ENCODE measurements at places on chromosomes 2 and 18.

GRCh38 chr2:176128982-176129796, at the start of gene HOXD8:
Gene HOXD8 (plus strand): TSS chr2:176129705. CDS start chr2:176130367, 662 bp downstream.
- DNase-seq, result peak; percentile 78

DNA sequence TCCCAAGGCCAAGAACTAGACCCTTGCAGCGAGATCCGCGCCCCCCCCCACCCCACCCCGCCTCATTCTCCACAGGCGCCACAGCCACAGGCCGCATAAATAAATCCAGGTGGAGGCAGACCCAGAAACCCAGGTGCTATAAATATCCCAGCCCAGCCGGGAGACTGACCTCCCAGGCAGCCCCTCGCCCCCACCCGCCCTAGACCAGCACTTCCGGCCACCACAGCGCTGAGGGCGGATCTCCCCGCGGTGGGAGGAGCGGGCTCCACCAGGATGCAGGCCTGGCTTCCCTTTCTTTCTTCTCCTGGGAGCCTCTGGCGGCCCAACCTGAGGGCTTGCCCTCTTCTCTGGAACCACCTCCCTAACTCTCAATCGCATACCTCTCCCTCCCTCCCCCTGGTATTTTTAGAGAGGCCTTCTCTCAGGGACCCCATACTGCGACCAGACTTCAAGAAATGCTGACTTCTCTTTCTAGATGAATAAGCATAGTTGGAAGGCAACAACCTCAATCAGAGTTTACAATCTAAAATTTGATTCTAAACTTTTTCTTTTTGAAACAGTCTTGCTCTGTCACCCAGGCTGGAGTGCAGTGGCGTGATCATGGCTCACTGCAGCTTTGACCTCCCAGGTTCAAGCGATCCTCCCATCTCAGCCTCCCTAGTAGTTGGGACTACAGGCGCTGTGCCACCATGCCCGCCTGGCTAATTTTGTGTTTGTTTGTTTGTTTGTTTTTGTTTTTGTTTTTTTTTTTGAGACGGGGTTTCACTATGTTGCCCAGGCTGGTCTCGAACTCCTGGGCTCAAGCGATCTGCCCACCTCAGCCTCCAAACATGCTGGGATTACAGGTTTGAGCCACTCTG, 55.0 kb downstream of the PKDCC start:
- DNase-seq, result peak; percentile 54

DNA sequence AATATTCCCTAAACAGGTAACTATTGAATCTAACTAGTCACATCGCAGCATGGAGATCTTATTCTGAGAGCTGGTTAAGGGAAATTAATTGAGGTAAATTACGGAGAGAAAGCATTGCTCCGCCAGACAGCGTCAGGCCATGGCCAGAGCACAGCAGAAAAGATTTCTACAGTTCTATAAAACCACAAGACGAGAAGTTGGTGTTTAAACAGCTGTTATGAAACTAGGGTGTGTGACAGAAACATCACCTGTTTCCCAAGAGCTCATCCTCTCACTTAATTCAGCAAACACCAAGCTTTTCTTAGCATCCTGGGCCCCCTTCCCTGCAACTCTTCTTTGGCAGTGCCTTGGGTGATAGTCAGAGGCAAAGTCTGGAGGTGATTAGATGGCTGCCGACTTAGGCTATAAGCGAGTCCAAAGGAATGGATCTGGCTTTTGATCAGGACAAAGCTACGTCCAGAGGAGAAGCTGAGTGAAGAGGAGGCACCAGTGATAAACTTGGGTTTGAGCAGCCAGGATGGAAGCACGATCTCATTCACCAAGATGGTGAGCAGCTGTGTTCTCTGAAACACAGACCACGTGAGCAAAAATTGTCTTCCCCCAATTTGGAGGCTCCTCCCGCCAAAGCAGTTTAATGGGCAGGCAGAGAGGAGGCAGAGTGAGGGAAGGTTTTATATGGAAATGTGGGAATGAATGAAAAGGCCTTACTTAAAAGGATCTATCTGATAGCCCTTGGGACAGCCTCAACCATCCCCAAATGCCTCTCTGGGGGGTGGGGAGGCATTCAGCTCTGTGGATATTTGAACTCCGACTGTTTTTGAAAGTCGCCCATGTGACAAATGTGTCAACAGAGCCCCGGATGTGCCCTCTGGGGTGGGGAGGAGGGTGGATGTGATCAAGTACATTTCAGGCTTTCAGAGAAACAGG, 57.8 kb downstream of the PKDCC start:
- DNase-seq, result no peak

GRCh38 chr18:9547782-9548181, 66.6 kb downstream of the PPP4R1 start:
- DNase-seq, result no peak

GRCh38 chr2:128685841-128686496, 367.3 kb upstream of the HS6ST1 start:
- no peak for DNase-seq

GRCh38 chr2:239728751-239729150, 296.4 kb downstream of the NDUFA10 start:
- DNase-seq, result no peak

- peak; percentile 44 for DNase-seq
Observed at GRCh38 chr2:27249891-27250651, 12.8 kb downstream of the SLC30A3 start.

GRCh38 chr2:24981411-24982136, 9.8 kb upstream of the DNAJC27 start:
- peak; percentile 13 for DNase-seq

GRCh38 chr2:146041274-146041910, 1521.5 kb upstream of the ZEB2 start:
- no peak for DNase-seq

DNA sequence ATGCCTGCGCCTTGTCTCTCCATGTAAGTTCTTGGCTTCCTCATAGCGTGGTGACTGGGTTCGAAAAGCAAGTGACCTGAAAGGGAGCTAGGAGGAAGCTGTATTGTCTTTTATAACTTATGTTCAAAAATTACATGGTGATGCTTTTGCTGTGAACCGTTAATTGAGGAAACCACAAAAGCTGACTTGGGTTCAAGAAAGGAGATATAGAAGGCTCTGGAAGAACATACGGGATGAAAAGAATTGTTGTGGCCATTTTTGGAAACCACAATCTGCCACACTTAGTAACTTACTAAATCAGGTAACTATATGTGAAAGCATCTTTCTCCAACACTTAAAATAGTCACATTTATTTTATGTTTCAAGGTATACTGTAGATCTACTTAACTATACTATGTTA, 177.0 kb upstream of the RBMS1 start:
- no peak for DNase-seq

DNA sequence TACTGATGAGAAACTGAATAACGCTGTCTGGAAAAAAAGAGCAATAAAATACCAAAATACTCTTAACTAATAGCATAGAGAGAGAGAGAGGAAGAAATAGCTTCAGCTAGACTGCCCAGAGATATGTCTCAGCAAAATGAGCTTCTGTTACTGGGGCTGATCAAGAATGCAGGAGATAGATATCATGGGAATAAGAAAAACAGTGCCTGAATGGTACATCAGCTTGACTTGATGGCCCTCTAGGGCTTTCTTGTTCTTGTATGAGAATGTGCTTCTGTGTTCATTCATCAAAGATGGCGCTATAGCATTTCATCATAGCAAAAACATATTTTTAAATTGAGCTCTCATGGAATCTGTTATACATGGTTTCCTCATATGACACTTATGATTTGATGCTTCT, 151.2 kb downstream of the CALCRL start:
- no peak for DNase-seq

DNA sequence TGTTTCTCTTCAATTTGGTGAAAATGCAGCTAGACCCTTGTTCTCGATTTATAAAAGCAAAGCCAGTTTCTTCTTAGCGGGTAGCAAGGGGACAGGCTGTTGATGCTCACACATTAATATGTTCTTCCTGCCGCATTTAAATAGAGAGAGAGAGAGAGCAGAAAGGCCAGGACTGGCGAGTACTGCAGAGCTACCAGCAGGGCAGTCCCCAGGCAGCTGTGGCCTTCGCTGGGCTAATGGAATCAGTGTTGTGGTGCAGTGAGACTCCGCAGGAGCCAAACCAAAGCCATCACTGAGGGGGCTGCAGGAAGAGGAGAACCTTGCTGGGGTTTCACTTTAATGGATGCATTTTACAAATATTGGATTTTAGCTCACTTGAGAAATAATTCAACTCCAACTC, 223.6 kb downstream of the ACTR3 start:
- DNase-seq, result no peak

DNA sequence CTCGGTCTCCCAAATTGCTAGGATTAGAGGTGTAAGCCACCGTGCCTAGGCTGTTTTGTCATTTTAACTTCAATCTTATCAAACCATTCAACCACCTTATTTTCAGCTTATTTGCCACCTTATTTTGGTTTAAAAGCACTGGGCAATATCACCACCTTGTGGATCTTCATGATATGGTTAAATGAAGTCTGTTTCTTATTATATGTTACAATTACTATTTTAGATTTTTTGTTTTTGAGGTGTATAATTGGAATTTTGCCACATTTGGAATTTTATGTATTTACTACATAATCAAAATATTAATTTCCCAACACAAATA, 43.8 kb upstream of the SCN9A start:
- DNase-seq, result peak; percentile 58

- peak; percentile 35 for DNase-seq
Observed at GRCh38 chr18:45652303-45653080, 37.2 kb downstream of the SLC14A2 start.

DNA sequence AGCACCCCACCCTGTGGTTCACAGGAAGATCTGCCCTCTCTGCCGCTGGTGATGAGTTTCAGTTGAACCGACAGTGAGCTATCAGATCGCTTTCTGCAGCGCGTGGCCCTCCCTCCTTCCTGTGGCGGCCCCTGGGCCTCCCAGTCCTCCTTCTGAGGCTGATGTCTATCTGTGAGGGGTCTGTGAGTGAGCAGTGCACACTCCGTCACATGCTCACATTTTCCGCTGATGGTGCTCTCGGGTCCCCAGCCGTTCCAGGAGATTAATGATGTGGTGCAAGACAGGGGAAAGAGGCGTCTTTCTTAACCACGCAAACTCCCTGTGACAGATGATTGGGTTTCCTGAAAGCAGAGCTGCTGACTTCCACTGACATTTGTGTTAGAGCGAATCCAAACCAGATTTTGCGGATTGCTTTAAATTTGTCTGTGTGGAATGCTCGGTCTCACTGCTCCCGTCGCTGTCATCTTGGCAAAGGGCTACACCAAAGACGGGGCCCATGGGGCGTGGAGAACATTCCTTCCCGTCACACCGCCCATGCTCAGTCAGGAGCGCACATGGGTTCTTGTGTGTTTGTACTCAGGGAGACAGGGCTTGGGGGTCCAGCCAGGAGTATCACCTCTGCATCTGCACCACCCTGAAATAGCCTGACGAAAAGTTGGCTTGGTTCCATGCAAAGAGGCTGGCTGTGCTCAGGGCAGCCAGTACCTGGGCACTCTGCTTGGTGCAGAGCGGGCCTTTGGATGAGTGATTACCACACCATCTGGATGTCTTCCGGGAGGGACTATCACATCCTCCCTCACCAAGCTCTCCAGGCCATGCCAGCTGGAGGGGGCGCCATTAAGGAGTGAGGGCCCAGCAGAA, 154.7 kb upstream of the HS6ST1 start:
- peak; percentile 36 for DNase-seq

- no peak for DNase-seq
Observed at GRCh38 chr18:45015788-45016128, 335.1 kb downstream of the SETBP1 start.

DNA sequence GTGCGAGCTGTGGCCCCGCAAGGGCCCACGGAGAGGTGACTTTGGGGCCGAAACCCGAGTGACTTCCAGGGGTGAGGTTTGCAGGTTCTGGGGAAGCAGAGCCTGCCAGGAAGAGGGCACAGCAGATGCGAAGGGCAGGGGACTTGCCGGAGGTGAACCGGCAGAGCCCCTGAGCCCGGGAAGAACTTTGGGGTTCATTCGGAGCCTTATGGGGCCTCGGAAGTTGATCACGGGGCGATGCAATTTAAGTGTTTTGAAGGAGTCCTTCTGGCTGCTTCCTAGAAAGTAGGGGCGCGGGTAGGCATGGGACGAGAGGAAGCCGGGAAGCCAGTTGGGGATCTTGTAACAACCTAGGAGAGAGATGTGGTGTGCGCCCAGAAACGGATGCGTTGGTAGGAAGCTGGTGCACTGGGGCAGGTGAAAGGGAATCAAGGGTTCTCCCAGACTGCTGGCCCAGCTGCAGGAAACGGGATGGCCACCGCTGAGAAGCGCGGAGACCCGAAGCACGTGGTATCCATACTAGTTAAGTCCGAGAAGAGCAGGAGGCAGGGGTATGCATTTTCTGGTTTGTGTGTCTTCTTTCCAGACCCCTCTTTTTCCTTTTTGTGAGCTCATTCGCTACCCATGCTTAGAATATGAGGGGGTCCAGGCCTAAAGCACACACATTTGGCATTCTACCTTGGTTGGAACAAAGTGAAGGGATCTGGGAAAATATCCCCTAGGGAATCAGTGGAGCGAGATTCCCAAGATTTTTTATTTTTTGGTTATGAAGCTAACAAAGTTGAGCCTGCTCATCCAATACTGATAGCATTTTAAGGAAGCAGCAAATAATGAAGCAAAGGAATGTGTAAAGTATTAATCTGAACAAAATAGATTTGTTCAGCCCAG, 758 bp downstream of the SCLY start:
- peak; percentile 56 for DNase-seq

DNA sequence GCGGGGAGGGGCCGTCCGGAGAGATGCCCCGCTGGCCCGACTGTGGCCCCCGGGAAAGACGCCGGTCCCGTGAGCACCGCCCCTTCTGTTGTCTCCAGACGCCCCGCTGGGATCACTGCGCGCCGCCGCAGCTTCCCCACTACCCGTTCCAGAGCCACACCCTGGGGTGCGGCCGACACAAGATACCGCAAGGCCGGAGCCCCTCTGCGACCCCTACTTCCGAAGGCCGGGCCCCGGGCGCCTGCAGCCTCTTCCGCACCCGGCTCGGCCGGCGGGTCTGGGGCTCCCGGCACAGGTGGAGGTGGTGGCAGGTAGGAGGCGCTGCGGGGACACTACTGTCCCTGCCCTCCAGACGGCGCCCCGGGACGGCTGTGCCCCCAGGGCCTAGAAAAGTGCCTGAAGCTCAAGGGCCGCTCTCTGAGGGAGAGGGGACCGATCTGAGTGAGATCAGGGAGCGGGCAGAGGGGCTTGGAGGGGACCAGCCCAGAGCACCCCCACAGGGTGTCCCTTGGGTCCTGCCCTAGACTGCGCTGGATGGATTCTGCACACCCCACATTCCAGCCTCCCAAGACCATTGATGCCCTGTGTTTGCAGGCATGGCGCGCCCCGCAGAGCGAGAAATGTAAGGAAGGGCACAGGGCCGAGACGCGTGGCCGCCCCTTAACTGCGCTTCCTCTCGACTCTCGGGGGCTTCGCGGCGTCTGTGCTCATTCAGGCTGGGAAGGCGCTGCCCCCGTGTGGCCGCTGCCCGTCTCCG, 80.0 kb downstream of the GFPT1 start:
- peak; percentile 85 for DNase-seq

GRCh38 chr2:120863146-120863545, 127.5 kb downstream of the GLI2 start:
- DNase-seq, result no peak

- DNase-seq, result no peak
Observed at GRCh38 chr2:237878-238277, 26.0 kb downstream of the SH3YL1 start.

- DNase-seq, result no peak
Observed at GRCh38 chr18:26657631-26658581, 109.6 kb upstream of the KCTD1 start.

All from EL (cell line).